Effector memory CD8-positive, alpha-beta T cell (primary cell): ENCODE measurements at places on chromosomes 6 and 20.

DNA sequence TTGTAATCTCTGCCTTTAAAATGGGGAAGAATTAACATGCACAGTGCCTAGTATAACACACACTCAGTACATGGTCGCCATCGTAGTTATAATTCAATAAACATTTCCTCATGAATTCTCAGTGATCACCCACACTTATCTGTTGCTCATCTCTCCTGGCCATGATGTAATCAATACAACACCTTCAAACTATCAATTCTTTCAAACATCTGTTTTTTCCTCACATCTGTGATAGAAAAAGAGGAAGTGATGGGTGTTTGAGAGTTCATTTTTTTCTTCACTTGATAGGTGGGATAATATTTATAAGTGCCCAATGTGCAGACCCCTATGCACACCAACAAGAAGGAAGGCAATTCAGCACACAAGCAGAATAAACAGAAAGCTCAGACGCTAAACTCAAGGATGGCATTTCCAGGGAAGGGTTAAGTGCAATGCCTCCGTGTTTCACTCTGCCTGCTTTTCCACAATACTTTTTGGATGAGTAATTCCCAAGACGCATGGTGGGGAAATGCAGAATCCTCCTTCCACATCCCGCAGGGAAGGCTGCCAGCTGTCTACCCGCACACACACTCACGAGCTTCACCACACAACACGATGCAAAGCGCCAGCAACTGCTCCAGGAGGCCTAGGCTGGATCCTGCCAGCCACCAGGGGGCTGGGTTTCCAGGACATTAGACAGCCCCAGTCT lies 100.3 kb downstream of the GMPR start:
- DNase-seq: no peak

- DNase-seq: no peak
Measured at GRCh38 chr20:59125836-59126235, 37.8 kb upstream of the ZNF831 start.

GRCh38 chr20:43243672-43244269 lies 54.1 kb upstream of the PTPRT start:
- DNase-seq: no peak

GRCh38 chr6:25320459-25320858 lies 41.3 kb downstream of the CARMIL1 start:
- no peak for DNase-seq

GRCh38 chr20:64083804-64084684 lies at the start of gene LKAAEAR1:
Gene LKAAEAR1 (minus strand): TSS chr20:64084398. CDS start chr20:64084219, 179 bp downstream.
- DNase-seq: no peak

DNA sequence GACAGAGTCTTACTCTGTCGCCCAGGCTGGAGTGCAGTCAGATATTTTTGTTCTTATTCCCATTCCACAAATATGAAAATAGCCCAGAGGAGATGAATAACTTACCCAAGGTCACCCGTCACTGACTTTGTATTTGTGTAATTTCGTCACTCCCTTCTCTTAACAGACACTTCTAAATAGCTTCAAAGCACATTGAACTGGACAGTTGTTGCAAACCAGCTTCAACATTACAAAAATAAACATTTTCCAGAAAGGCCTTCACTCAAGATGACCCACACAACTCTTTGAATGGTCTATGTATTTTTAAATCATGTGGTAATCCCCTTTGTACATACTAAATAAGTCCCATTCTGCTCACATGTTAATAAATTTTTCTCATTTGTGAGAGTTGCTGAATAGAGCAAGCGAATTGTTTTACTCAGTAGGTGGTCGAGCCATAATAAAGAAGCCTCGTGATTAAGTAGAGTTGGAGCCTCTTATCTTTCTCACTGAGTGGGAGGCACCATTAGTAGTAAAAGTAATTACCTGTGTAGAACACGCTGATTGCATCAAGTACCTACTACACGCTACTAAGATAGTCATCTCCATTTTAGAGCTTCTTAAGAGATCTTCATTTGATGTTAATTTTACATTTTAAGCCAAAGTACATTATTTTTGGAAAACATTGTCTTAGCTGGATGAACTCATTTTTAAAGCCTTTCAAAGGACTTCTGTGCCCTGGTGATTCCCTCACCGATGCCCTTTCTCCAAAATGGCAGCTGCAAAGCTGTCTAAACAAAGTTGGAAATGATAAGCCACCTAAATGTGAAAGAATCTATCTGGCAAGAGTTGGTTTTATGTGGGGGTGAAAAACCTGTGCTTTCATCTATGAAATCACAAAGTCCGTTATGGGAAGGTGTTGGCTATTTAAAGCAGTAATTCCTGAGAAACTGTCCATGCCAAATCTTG lies 110.0 kb downstream of the TSHZ2 start:
- DNase-seq: no peak

- DNase-seq: no peak
Measured at GRCh38 chr20:4371623-4372251, 350.0 kb upstream of the PRND start.
